CD14-positive monocyte (primary cell): ENCODE measurements at places on chromosomes 11 and 22. TPM values are rescaled to one million over a fixed set of nuclear protein-coding genes. Genes with fewer than 3 reads are reported as not detected.

The NLRP14 gene
- polyA plus RNA-seq: not detected

The SAA1 gene
- not detected for polyA plus RNA-seq

- no peak overlapping the region for H3K27ac ChIP-seq
- H3K4me1 ChIP-seq: no peaks in the 10 kb centered on the region
- no peaks in the 10 kb centered on the region for H3K27me3 ChIP-seq
These were observed 83.2 kb downstream of the TRIM29 start for GRCh38 chr11:120054753-120055045.

- H3K4me1 ChIP-seq: peaks cover 25% of the 10 kb centered on the region
- H3K27me3 ChIP-seq: peaks cover 19% of the 10 kb centered on the region
- H3K4me3 ChIP-seq: peak overlapping the region; percentile 28
- no peak for DNase-seq
These were observed 789 bp upstream of the CBX7 start for GRCh38 chr22:39153220-39153717.

DNA sequence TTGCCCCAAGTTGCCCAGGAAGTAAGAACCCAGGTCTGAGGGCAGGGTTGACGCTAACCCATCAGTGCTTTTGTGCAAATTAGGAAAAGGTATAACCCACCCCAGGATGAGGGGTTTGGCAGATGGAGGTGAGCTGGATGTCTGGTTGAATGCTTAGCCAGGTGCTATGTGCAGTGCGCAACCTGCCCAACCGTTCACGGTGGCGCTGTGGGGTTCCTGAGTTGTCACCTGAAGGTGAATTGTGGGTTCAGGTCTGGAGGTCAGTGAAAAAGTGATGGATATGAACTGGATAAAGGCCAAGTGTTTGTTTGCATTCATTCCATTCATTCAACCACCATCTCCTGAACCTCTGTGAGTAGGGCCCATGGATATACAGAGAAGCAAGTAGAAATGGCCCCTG, 14.3 kb upstream of the LGALS2 start:
- H3K4me3 ChIP-seq: no peak overlapping the region
- peaks cover 30% of the 10 kb centered on the region for H3K4me1 ChIP-seq
- no peak overlapping the region for H3K27ac ChIP-seq
- H3K36me3 ChIP-seq: no peaks in the 10 kb centered on the region
- no peaks in the 10 kb centered on the region for H3K27me3 ChIP-seq
- DNase-seq: no peak

GRCh38 chr11:94910779-94911178, 62.6 kb downstream of the CWC15 start:
- H3K4me3 ChIP-seq: no peak overlapping the region
- H3K36me3 ChIP-seq: no peaks in the 10 kb centered on the region
- H3K27ac ChIP-seq: no peak overlapping the region

- H3K36me3 ChIP-seq: no peaks in the 10 kb centered on the region
- DNase-seq: peak; percentile 62
- H3K4me1 ChIP-seq: peaks cover 7% of the 10 kb centered on the region
- no peak overlapping the region for H3K4me3 ChIP-seq
These were observed 207.7 kb downstream of the CEP164 start for GRCh38 chr11:117535201-117535849.

GRCh38 chr11:44596525-44597276, 31.2 kb downstream of the CD82 start:
- H3K4me3 ChIP-seq: no peak overlapping the region
- H3K27ac ChIP-seq: no peak overlapping the region
- peak; percentile 24 for DNase-seq
- H3K36me3 ChIP-seq: peaks cover 10% of the 10 kb centered on the region
- H3K4me1 ChIP-seq: peaks cover 15% of the 10 kb centered on the region
- no peaks in the 10 kb centered on the region for H3K27me3 ChIP-seq

- no peak overlapping the region for H3K27ac ChIP-seq
- no peak for DNase-seq
- H3K36me3 ChIP-seq: no peaks in the 10 kb centered on the region
- H3K4me1 ChIP-seq: peaks cover 43% of the 10 kb centered on the region
- no peaks in the 10 kb centered on the region for H3K27me3 ChIP-seq
These were observed 10.4 kb upstream of the HSPA8 start for GRCh38 chr11:123072332-123072761.

GRCh38 chr11:70341881-70342429, 56.4 kb upstream of the CTTN start:
- H3K27me3 ChIP-seq: no peaks in the 10 kb centered on the region
- no peak overlapping the region for H3K4me3 ChIP-seq
- H3K36me3 ChIP-seq: peaks cover 94% of the 10 kb centered on the region
- no peaks in the 10 kb centered on the region for H3K4me1 ChIP-seq
- no peak overlapping the region for H3K27ac ChIP-seq

DNA sequence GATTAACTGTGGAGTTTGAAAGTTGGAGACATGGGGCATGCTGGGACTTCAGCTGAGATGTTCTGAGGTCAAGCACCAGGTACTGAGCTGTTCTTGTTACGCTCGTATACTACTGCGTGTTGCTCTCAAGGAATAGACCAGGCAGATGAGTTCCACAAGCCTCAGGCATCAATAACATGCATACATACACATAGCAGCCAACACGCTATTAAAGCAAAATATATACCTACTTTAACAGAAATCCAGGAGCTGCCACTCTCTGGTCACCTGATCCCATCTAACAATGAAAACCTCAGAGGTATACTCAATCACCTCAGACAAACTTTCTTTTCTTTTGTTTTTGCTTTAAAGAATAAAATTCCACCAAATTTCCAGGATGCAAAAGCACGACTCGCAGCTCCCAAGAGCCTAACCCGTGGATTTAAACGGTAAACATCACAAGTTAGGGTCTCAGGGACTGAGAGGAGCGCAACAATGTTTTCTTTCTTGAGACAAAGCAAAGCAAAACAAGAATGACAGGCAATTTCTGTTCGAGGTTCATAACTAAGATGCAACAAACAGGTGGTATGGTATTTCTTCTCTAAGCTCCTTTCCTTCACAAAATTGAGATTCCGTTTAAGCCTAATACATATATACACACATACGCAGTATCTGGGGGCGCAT, 16.5 kb downstream of the BLID start:
- peaks cover 11% of the 10 kb centered on the region for H3K4me1 ChIP-seq
- H3K27ac ChIP-seq: no peak overlapping the region
- no peak overlapping the region for H3K4me3 ChIP-seq
- H3K36me3 ChIP-seq: no peaks in the 10 kb centered on the region
- no peak for DNase-seq
- H3K27me3 ChIP-seq: peaks cover 78% of the 10 kb centered on the region
